ENCODE measurements at places on chromosomes 11 and 22.

DNA sequence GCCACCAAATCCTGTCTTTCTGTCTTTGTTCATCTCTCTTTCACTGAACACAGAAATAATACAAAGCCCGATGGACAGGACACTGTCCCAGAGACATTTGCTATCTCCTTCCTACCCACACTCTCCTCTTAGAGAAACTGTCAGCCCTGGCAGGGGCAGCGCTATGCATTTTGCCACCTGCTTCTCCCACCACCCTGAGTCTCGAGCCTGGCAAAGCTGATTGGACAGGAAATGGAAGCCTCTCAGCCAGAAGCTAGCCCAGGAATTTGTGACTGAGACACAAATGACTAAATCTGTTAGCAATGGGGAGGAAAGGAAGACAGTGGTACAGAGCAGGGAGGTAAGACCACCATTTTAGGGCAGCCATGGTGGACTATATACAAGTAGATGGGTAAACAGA, 14.9 kb upstream of the GALNT18 start:
- DNase-seq, result no peak

GRCh38 chr22:39960791-39961746, 872 bp downstream of the TMA7B start:
- no peak for DNase-seq

DNA sequence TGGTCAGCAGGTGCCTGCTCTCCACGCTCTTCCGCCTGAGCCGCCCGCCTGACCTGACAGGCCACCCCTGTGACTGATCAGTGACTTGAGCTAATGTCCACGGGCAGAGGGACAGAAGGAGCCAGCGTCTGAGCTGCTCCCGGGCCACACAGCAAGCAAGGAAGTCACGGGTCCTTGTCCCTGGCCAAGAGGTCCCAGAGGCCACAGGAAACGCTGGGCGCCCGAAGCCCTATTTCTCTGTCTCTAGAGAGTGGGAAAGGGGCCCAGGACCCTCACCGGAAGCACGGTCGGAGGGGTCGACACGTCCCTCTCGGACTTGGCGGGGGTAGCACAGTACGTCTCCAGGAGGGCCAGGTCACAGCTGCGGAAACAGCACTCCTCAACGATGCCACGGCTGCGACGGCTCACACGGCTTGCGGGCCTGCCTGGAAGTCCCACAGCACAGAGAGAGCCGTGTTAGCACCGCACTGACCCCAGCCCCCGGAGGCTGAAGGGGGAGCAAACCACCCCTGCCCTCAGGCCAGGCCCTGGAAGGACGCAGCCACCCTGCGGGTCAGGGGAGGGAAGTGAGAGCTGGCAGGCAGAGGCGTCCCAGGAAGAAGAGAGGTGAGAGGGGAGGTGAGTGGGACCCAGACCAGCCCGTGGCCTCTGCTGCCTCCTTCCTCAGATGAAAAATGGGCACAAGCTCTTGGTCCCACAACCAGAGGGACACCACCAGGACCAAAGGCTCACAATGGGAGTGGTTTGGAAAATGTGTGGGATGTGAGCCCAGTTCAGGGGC, 5.8 kb downstream of the IGF2 start:
- no peak for DNase-seq

GRCh38 chr22:20671409-20672081, 102.4 kb upstream of the SERPIND1 start:
- no peak for DNase-seq

- DNase-seq, result no peak
Observed at GRCh38 chr22:33529424-33530113, 390.7 kb downstream of the LARGE1 start.

DNA sequence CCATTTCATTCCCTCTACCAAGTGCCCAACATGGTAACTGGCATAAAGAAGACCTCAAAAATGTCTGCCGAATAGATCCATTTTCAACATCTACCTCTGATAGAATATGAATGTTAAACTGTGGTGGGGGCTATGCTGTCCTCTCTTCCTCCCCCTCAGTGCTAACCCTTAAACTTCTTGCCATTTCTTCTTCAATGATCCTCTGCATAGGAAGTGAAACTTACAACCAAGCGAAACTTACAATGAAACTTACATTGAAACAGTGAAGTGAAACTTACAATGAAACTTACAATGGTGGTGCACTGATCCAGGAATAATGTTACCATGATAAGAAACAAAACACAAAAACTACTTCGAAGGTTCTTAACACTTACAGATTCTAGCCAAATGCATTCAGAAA, 4.7 kb downstream of the RTCB start:
- DNase-seq, result no peak

DNA sequence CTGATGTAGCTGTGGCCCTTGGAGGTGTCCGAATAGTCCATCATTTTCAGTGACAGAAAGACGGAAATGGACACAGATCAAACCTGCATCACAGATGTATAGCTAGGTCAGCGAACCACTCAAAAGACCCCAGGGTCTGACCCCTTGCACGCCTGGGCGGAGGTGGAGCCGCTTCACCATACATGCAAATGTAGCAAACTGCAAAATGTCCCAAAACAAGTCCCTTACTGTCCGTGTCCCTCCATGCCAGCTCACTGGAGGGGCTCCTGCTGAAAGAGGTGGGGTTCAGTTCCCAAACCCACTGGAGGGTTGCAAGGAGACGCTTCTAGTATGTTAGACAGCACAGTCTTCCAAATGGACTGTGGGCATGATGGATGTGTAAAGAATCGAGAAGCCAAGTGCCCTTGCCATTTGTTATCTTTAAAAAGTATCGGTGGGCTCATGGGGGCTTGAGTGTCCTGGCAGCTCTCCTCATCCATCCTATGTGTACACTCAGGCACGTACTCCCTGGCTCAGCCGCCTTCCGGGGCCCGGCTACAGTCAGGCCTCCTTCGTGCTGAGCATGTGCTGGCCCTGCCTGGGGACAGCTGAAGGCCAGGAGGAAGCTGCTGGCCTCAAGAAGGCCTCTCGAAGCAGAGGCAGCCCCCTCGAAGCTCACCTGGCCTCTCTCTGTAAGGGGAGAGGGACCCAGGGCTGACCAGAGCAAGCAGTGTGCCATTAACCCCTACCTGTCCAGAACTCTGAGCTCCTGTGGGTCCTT, 20.2 kb upstream of the KCNQ1OT1 start:
- no peak for DNase-seq

Data from NCI-H1930 (cell line).